ENCODE measurements at places on chromosomes 13 and 19.
A peak's percentile ranks its signal among the peaks of the same experiment; 100 is the strongest.

GRCh38 chr13:112574416-112574815 is 13.5 kb downstream of the TUBGCP3 start:
- no peak for DNase-seq

DNA sequence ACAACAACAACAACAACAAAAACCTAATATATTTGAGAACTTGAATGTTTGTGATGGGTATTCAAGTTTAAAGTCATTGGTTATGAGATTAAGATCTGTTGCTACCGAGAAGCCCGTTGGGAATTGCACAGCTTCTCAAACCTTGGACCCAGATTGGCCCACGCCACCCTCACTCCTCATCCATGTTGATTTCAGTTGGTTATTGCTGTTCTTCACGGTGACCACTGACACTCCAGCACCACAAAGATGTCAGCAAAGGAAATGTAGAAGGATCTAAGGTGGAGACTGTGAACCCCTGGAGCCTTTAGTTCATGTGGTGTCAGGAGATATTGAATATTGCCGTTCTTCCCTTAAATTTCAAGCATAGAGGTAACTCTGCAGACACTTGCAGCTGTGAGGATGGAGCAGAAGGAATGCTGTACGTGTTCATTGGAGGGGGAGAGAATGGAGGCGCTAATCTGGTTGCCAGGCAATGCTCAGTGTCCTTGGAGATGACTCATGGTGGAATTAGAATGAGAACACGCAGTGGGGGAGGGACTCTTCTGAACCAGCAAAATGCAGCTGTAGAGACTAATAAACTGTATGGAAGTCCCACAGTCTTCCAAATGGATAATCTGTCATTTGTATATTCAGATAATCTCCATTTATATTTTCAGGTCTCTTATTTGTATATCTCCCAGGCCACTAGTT is 20.8 kb upstream of the ZNF835 start:
- no peak for DNase-seq

GRCh38 chr19:39470724-39471339 is 9.8 kb upstream of the TIMM50 start:
- DNase-seq, result no peak

- DNase-seq, result no peak
Measured at GRCh38 chr13:23749288-23749873, 139.8 kb downstream of the MIPEP start.

DNA sequence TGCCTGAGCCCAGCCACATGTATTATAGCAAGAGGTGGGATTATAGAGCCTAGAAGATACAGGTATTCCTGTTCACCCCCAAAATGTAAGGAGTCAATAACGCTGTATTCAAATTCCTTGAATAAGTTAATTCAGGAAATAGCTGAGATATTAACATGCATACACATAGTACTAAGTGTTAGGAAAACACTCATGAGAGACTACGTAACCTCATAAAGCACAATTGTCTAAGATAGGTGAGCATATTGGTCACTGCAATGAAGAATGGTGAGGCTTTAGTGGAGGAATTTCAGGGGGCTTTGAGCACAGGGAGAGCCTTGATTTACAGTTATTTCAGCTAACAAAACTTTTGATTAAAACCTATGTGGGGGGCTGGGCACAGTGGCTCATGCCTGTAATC is 161.6 kb downstream of the LMO7 start:
- DNase-seq, result no peak

DNA sequence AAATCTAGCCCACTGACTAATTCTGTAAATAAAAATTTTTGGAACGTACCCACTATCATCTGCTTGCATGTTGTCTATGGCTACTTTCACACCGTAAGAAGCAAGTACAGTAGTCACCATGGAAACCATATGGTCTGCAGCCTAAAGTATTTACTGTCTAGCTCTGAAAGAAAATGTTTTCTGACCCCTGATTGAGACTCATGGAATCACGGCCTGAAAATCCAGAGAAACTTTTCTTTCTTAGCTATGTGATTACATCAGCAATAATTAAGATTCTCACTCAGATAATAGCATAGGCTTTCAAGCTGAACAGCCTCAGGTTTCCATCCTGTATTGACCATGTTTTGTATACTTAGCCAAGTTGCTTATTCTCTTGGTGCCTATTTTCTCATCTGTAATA is 264.6 kb downstream of the NHLRC3 start:
- no peak for DNase-seq

DNA sequence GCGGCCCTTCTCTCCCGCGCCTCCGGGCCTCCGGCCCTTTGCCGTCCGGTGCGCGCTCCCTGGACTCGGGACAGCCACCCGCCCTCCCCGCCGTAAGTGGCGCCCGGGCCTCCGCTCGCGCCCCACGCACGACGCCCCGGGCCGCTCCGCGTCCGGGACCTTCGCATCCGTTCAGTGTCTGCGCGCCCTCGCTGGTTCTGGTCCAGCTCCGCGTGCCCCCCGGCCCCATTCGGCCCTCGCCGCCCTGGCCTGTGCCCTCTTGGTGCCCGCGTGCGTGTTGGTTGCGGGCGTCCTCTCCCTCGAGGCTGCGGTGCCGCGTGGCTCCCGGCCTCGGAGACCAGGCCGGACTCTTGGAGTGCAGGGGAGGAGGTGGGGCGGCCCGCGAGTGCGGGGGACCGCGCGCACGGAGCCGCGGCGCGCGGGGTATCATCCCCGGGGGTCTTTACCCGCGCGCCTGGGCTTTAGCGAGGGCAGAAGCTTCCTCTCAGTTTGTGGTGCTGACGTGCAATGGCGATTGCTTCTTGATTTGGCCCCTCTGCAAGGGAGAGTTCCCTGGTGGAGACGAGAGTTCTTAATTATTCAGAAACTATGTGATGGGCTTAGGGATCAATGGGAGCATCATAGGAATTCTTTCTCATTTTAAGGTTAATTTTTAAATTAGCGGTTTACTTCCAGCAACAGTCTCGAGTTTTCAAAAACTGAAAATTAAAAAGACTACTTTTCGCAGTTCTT is 757 bp downstream of the WASF3 start:
- peak; percentile 30 for DNase-seq

DNA sequence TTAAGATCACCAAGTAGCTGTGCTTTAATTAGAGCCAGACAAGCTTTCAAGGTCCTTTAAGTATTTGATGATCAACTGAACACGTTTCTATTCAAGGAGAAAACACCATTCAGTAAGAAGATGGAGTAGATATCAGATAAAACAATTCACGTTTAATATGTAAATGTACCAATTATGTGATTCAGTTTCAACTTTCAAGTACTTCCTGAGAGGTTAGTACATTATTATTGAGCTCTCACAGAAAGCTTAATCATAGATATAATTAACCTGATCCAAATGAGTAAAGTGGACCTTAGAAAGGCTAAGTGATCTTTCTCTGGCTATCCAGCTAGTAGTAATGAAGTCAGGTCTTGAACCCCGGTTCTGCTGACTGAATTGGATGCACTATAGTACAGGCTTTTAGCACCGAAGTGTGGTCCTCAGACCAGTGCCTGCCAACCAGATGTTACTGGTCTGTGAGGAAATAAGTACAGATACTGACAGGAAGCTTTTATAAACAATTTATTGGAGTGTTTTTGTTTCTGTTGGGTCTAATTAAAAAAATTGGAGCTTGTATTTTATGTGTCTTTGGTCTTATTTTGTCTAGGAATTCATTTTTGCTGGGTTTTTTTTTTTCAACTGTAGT is 10.2 kb downstream of the CLN5 start:
- DNase-seq, result no peak

DNA sequence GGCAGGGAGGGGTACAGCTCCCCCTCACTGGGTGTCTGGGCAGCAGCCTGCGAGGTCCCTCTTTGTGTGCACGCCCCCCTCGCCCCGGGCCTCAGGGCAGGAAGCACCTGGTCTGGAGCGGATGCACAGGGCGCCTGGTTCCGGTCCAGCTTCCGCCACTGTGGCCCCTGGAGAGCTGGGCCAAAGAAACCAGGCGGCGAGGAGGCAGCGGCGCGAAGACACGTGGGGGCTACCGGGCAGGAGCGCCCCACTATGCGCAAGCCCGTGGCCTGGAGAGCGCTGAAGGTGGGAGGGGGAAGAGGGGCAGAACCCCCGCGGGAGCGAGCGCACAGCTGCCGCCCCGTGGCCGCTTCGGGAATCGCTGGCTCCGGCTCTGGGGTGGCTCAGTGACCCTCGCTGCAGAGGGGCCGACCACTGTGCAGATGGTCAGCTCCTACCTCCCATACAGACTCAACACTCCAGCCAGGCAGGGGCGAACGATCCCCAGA is 1.7 kb upstream of the LYL1 start:
- peak; percentile 78 for DNase-seq

GRCh38 chr13:90633849-90634248 is 713.6 kb upstream of the MIR17HG start:
- DNase-seq, result no peak

DNA sequence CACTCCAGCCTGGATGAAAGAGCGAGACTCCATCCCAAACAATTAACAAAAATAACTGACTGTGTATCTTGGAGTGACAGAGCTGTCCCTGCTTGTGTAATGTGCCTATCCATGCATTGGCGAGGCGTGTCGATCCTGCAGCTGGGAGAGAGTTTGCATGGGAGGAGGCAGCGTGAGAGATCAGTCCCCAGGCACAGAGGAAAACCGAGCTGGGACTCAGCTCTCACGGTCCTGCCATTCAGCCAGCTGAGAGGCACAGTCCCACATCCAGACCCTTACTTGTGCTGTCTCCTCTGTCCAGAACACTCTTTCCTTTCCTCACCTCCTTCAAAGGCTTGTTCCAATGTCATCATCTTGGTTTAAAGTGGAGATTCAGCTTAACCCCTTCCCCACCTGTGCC is 11.9 kb upstream of the SULT2B1 start:
- DNase-seq, result no peak

DNA sequence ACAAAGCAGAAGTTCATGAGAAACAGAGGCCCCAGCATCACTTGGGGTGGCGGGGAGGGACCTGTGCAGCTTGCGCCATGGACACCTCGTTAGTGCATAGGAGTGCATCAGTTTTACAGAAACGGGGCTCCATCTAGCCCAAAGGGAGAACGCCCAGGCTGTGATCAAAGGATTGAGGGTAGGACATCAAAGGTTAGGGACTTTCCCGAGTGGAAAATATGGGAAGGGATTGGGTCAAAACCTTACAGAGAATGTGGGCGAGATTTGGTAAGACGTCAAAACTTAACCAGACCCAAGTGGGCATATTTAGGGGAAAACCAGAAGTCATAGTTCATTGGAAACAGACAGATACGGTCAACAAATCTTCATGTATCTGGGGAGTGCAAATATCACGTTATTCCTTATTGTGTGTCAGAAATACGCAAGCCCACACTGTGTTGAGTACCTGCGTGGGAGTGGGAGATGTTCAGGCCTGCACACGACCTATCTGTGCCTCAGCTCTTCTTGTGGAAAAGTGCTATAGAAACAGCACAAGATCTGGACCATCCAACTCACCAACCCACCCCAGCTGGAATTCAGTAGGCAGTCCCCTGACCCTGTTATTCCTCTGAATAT is 9.4 kb upstream of the GRAMD1A start:
- no peak for DNase-seq

DNA sequence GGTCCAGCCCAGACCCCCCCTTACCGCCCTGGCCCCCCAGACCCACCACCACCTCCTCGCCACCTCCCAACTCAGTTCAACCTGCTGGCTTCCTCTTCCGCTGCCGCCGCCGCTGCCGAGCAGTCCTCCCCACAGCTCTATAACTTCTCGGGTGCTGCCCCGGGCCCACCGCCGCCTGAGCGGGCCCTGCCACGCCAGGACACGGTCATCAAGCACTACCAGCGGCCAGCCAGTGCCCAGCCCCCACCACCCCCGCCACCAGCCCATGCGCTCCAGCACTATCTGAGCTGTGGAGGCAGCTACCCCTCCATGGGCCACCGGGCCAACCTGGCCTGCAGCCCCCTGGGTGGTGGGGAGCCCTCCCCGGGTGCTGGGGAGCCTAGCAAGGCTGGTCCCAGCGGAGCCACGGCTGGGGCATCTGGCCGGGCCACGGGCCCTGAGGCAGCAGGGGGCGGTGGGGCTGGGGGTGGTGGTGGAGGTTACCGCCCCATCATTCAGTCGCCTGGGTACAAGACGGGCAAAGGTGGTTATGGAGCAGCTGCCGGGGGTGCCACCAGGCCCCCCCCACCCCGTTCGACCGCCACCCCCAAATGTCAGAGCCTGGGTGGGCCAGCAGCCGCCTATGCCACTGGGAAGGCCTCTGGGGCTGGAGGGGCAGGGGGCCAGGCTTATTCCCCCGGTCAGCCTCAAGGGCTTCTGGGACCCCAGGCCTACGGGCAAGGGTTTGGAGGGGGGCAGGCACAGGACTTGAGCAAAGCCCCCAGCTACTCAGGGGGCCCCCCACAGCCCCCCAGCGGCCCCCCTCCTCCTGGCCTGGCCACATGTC is 4.2 kb downstream of the PRR12 start:
- no peak for DNase-seq

DNA sequence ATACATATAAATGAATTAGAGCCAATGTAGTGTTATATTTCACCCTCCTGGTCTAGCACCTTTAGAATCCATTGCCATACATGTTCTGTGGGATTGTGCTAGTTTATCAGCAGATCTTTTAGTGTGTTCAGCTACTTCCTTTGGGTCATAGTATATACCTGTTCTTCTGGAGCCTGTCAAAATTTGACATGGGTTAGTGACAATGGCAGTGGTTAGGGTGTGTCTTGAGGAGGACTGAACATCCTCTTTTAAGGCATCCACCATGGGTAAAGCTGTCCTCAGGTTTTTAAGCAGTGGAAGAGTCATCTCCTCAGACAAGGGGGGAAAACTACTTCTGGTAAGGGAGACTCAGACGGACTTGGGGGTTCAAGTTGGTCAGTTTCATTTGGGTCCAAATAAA is 29.4 kb downstream of the DNAJC3 start:
- DNase-seq, result no peak

DNA sequence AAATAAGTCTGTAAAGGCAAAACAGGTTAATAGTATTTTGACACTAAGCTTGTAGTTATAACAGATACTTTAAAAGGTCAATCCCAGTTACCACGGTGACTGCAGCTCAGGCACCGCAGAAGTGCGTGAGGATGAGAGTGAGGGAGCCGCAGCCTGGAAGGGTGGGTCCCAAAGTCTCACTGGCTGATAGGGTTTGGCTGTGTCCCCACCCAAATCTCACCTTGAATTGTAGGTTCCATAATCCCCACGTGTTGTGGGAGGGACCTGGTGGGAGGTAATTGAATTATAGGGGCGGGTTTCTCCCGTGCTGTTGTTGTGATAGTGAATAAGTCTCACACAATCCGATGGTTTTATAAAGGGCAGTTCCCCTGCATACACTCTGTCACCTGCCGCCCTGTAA is 40.0 kb upstream of the GAS6 start:
- no peak for DNase-seq

GRCh38 chr13:86003029-86003428 is 203.8 kb upstream of the SLITRK6 start:
- DNase-seq, result no peak
